ENCODE measurements at places on chromosomes 1 and 21. TPM values are rescaled to one million over a fixed set of nuclear protein-coding genes. Genes with fewer than 3 reads are reported as not detected.

PLEKHN1 gene
- total RNA-seq: 3.2 TPM

NPHS2 gene
- not detected for total RNA-seq

GRCh38 chr1:145995964-145996432 lies 381 bp downstream of the TXNIP start:
- DNase-seq: no peak

DNA sequence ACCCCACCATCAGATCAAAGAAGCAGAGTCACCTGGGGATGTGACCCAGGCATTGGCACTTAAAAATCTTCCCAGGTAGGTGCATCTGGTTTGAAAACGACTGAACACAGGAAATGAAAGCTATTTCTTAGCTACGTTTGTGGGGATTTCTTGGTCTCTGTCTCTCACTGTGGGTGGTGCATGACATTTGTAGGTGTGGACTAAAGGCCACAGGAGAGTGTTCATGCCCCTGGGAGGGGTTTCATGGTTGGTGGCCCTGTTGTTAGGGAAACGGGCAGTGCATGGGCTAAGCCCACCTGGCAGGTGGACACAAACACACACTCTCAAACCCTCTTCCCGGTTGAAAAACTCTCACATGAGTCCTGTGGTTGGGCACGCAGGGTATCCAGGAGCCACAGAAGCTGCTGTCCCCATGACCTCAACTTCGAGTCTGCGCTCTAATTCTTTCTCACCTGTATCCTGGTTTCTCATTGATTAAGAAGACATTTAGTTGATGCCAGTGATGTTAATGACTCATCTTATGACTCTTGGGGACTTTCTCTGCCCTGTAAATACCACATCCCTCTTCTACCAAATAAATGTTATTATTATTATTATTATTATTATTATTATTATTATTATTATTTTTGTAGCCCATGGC lies 119.4 kb downstream of the MRPS6 start:
- DNase-seq: peak; percentile 12

DNA sequence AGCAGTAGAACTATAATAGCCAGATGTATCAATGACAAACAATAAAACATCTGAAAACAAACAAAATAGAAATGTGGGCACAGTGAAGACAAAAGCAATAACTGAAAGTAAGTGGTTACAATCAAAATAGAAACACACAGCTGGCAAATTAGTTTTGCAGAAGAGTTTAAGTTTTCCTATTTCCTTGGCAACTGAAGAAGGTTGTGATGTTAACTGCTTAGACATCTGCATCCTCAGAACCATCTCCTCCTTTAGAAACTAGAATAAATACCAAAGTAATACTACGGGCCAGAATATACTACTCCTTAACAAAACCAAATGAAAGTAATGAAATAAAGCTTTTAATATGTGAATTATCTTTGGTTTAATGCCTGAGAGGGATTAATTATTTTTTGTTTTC lies 605.5 kb downstream of the LTN1 start:
- DNase-seq: no peak

GRCh38 chr1:26772687-26773086 lies 15.1 kb upstream of the PIGV start:
- DNase-seq: no peak

All from activated CD4-positive, alpha-beta T cell treated with anti-CD3 and anti-CD28 coated beads, Interleukin-2, amount 10 ng/mL, durations not matched to agents 7 days and 5 days (primary cell).